Spleen (tissue), 13 donors: ENCODE measurements at places on chromosomes 1 and 21. TPM values are rescaled to one million over a fixed set of nuclear protein-coding genes. Genes with fewer than 3 reads are reported as not detected.

The E2F2 gene
- polyA plus RNA-seq = 1.5 TPM

The MIER1 gene
- polyA plus RNA-seq = 15.7 TPM

The KCNQ4 gene
- 0.19 TPM for polyA plus RNA-seq

The KANK4 gene
- polyA plus RNA-seq = 0.11 TPM

The CLCA1 gene
- polyA plus RNA-seq = 0.13 TPM

The RGS8 gene
- polyA plus RNA-seq = not detected

The S100A13 gene
- 143 TPM for polyA plus RNA-seq

The OR14K1 gene
- polyA plus RNA-seq = not detected

The NOS1AP gene
- polyA plus RNA-seq = 0.16 TPM

GRCh38 chr1:67148516-67149178 lies 13.9 kb upstream of the C1orf141 start:
- no peak for DNase-seq

- DNase-seq = peak; percentile 61
Measured at GRCh38 chr1:32363713-32364112, 1.4 kb downstream of the TSSK3 start.

- no peak for DNase-seq
Measured at GRCh38 chr1:184972315-184973055, 1.8 kb downstream of the NIBAN1 start.

DNA sequence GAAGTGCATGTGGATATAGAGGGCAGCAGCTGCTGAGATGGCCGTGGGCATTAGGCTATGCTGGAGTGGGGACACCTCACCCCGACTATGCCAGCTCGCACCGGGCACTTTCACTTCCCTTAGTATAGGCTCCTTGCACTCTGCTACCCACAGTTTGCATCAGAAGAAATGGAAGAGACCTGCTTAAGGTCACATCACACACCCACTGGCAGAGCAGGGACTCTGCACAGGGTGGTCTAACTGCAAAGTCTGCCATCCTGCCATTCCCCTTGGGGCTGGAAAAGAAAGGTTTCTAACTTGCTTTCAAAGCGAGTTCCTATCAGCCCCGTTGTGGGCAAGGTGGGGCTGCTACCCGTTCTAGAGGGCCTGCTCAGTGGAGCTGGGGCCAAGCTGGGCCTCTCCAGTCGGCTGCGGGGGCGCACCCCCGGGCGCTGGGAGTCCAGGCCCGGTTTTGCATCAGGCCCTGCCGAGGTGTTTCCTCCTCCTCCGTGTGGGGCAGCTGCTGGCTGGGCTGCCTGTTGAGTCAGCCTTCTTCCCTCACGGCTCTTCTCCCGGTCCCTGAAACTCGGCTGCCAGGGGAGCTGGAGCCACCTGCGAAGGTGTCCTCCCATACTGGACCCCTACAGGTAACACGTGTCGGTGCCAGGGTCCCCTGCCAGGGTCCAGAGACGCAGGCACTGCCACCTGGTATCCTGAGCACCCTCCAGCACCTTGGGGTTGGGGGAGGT lies at the start of gene SYTL1:
Gene SYTL1, plus strand, starts transcription at position 498 of the 728 bp plus-strand sequence. CDS start 3,313 bp downstream, outside the sequence.
- peak; percentile 94 for DNase-seq

DNA sequence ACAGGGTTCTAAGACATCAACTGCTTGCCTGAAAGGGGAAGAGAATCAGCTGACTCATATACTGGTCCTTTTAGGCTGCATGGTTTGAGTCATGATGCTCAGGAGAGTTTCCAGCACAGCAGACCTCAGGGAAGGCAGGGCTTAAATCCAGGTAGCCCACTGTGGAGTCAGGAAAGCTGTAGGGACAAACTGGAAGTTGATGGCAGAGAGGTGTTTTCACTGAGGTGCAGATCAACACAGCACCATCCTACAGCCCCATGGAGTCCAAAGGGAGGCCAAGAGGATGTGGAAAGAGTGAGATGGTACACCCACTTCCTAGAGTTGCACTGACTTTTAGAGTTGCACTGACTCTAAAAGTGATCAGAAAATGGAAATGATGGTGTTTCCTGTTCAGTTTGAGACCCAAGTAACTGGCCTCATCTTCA lies 252.4 kb upstream of the DUSP10 start:
- DNase-seq = no peak

GRCh38 chr1:22976461-22977243 lies 4.0 kb upstream of the LACTBL1 start:
- peak; percentile 77 for DNase-seq

- no peak for DNase-seq
Measured at GRCh38 chr1:151535326-151536271, 4.5 kb upstream of the TUFT1 start.

- DNase-seq = no peak
Measured at GRCh38 chr1:74180490-74180889, 17.5 kb downstream of the LRRIQ3 start.

DNA sequence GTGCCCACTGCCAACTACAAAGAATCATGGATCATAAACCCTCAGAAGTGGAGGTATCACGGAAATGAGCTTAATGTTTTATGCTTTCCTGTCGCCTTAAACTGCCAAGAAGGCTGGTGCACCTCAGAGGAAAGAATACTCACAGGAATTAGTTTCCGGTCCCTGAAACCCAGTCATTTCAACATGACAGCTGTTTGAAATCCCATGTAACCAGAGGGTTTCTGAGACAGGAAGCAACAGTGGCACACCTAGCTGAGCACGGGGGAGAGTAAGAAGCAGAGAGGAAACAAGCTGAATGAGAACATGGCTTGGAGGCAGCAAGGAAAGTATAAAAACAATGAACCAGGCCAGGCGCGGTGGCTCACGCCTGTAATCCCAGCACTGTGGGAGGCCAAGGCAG lies 3.9 kb downstream of the JAK1 start:
- peak; percentile 72 for DNase-seq

DNA sequence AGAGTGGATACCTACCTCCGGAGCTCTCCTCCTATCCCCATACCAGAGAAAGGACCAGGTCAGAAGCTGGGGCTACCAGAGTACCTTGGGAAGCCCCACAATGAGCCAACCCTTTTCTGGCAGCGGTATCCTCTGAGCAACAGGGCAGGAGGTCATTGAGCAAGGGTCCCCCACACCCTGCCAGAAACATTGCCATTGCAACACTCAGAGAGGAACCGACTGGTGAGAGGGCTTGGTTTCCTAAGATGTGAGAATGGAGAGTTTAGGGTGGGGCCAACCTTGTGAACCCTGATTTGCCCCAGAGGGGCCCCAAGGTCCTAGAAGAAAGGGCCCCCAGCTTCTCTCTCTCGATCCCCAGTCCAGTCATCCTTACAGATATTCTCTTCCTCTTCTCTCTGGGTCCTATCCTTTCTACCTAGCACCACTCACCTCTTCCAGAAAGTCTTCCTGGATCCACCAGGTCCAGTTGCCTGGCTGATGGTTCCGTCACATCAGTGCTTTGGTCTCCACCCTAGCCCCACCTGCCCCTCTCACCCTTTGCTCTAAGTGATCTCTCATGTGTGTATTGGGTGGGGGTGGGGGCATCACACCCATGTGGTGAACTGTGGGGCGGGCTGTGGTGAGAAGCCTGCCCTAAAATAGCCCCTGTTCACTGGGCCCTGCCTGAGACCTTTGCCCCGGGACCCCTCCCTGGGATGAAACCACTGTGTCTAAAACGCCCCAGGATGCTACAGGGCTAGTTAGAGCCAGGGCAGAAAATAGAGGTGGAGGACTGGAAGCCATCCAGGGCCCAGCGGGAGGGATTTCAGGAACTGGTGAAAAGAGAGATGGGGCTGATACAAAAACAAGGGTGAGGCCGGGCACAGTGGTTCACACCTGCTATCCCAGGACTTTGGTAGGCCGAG lies 8.7 kb downstream of the FGR start:
- no peak for DNase-seq

- no peak for DNase-seq
Measured at GRCh38 chr1:78359666-78360065, 131.1 kb upstream of the PTGFR start.
